ENCODE measurements at places on chromosomes 12 and 14.

DNA sequence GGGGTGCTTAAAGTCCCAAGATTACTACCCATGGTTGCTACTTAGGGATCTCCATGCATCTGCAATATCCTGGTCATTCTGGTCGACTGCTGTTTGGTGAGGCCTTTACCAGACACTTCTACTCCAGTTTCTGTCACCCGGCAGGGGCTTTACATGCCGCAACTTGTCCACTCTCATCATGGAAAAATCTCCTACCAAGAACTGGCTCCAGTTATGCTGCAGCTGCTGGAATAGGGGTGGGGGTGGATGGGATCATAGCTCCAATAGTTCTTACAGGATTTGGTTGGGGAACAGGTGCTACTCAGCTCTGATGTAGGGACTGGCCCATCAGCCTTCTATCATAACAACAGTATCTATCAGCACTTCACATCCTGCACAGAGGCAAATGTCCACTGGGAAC is 51.6 kb downstream of the SPTB start:
- DNase-seq = no peak

DNA sequence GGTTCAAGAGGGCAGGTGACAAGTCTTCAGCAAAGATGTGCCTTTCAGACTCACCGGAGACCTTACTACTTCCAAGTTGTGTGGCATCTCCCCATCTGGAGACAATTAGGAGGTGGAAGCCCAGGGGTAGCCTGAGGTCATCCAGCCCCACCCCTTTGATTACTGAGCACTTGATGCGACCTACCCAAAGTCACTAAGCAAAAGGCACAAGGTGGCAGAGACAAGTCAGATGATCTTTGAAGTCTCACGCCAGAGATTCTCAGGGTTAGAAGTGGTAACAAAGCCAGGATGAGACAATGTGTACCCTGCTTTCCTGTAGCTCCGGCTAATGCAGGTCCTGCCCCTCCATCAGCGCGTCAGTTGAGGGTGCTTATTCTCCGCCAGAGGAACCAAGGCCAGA is 1.4 kb upstream of the FOXN3 start:
- DNase-seq = no peak

- DNase-seq = no peak
These were observed 61.8 kb downstream of the TSPAN9 start for GRCh38 chr12:3138941-3139511.

GRCh38 chr14:59897757-59898383 is 22.1 kb upstream of the LRRC9 start:
- no peak for DNase-seq

- DNase-seq = no peak
These were observed 836 bp downstream of the EVL start for GRCh38 chr14:100065942-100066574.

DNA sequence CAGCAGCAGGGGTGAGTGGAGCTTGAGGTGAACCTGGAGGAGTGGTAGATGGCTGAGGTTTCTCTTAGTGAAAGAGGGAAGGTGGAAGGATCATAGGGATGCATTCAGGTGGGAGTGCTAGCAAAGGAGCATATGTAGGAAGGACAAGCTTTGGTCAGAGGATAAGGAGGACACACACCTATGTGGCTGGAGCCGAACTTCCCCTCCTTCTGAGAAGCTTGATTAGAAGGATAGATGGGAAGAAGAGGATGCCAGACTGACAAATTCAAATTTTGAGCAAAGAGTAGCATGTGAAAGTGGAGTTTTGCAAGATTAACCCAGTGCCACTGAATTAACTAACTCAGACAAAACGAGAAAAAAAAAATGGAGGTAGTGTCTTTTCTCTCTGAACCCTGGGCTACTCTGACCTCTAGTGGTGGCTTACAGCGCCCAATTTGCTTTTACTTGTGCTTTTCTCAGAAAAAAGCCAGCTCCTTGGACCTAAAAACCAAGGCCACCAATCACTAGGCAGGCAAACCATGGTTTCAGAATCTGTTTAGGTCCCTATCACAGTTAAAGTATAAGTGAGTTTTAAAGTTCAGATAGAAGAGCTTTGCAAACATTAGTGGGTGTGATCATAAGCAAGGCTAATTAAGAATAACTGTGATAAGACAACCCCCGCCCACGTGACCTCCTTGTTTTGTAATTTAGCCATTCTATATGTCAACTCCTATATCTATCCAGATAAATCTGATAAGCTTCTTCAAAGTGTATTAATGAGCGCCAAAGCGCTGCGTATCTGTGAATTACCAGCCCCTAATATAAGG is 15.5 kb downstream of the EMP1 start:
- peak; percentile 36 for DNase-seq

DNA sequence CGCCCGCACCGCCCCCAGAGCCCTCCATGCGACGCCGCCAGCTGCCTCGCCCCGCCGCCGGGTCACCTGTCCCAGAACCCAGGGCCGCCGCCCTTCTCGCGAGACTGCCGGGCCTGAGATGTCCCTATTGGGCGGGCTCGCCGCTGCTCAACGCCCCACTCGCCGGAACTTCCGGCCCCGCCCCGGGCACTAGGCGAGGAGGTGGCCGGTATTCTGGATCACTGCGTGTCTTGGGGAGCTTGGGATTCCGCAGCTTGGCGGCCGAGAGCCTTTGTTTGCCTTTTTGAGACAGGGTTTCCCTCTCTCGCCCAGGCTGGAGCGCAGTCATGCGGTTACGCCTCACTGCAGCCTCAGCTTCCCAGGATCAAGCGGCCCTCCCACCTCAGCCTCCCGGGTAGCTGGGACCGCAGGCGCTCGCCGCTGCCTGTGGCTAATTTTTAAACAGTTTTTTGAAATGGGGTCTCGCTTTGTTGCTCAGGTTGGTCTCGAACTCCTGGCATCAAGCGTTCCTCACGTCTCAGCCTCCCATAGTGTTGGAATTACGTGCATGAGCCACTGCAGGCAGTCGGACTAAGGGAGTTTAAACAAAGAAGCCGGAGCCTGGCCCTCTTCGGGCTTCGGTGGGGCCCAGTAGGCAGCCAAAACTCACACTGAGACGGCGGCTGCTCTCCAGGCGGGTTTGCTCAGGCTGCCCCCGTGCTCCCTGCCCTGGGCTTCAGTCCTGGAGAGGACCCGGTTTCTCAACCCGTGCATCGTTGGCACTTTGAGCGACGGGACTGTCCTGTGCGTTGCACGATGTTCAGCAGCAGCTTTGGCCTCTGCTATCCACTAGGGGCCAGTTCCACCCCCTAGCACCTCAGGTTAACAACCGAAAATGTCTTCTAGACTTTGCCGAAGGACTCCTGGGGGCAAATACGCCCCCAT is at the start of gene SLC15A4:
Gene SLC15A4 (minus strand): TSS at position 43 of the 924 bp plus-strand sequence. CDS start 15 bp downstream, at position 28.
- peak; percentile 96 for DNase-seq

DNA sequence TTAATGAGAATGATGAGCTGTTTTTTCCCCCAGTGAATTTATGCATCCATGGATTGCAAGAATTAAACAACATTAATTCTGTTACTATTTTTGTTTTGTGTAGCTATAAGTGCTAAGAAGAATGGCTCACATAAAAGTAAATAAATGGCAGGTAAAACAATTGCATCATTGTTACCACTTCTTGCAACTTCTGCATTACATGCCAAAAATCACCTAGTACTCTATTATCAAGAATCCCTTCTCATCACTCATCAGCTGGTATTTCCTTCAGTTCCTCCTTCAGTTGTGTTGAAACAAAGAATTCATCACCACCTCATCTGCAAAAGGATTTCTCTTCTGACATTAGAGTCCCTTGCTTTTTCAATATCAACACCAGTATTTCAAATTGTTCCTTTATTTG is 773 bp downstream of the A2M start:
- DNase-seq = no peak

- no peak for DNase-seq
These were observed 43.3 kb downstream of the AEBP2 start for GRCh38 chr12:19482551-19483109.

- DNase-seq = no peak
These were observed 25.0 kb downstream of the CREBL2 start for GRCh38 chr12:12636641-12637040.

DNA sequence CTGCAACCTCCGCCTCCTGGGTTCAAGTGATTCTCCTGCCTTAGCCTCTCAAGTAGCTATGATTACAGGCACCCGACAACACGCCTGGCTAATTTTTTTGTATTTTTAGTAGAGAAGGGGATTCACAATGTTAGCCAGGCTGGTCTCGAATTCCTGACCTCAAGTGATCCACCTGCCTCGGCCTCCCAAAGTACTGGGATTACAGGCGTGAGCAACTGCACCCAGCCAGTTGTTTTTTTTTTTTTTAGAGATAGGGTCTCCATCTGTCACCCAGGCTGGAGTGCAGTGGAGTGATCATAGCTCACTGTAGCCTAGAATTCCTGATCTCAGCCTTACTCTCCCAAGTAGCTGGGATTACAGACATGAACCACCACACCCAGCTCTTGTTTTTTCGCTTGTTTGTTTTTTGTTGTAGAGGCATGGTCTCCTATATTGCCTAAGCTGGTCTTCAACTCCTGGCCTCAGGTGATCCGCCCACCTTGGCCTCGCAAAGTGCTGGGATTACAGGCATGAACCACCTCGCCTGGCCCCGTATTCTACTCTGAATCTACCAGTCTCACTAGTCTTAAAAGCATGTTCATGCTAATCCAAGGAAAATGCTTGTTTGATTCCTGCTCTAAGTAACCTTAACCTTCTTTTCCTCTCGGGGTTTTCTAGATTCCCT is 31.7 kb upstream of the STRN3 start:
- DNase-seq = no peak

- DNase-seq = no peak
These were observed 105.6 kb downstream of the SLC25A47 start for GRCh38 chr14:100428727-100429126.

GRCh38 chr12:122836027-122836921 is 1.0 kb downstream of the HIP1R start:
- peak; percentile 85 for DNase-seq

DNA sequence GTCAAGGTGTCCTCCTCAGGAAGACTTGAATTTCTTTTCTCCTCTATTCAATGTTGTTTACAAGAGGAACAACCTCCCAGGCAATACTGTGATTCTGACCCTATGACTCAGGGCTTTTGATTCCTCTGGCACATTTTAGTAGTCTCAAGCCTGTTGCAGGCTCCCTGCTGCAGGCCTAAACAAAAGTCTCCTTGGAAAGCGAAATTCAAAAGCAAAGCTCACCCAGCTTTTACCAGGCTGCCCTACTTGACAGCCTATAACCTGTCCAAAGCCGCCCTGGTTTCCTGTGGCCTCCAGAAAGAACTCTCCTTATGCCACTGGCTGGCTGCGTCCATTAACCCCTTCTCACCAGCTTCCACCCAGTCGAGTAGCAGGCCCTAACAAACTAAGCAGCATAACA is 11.6 kb downstream of the FGD6 start:
- DNase-seq = no peak

- no peak for DNase-seq
These were observed 4.3 kb upstream of the CD63 start for GRCh38 chr12:55733021-55733555.

DNA sequence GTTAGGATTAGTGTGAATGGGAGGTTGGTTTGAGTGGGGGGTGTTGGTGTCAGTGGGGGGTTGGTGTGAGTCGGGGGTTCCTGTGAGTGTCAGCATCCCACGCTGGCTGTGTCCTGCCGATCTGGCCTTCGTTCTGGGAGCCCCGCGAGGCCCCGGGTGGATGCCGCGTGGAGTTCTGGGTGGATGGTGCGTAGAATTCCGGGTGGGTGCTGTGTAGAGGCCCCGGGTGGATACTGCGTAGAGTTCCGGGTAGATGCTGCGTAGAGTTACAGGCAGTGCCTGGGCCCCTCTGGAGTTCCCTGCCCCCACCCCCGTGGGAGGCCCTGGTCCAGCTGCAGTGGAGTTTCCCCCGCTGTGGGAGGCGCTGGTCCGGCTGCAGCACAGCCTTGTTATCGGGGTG is 8.7 kb downstream of the NOC4L start:
- no peak for DNase-seq

- no peak for DNase-seq
These were observed 57.9 kb downstream of the PHETA1 start for GRCh38 chr12:111311011-111311410.

- no peak for DNase-seq
These were observed 335.1 kb downstream of the ACSS3 start for GRCh38 chr12:81412940-81413339.

DNA sequence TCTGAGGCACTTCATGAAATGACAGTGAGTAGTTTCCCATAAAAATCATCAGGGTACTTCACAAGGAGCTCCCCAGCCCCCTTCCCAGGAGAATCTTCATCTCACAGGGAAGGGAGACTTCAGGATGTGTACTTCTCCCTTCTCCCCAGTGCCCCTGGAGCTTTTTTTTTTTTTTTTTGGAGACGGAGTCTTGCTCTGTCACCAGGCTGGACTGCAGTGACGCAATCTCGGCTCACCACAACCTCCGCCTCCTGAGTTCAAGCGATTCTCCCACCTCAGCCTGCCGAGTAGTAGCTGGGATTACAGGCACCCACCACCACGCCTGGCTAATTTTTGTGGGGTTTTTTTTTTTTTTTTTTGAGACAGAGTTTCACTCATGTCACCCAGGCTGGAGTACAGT is 10.4 kb downstream of the ITPK1 start:
- DNase-seq = no peak

DNA sequence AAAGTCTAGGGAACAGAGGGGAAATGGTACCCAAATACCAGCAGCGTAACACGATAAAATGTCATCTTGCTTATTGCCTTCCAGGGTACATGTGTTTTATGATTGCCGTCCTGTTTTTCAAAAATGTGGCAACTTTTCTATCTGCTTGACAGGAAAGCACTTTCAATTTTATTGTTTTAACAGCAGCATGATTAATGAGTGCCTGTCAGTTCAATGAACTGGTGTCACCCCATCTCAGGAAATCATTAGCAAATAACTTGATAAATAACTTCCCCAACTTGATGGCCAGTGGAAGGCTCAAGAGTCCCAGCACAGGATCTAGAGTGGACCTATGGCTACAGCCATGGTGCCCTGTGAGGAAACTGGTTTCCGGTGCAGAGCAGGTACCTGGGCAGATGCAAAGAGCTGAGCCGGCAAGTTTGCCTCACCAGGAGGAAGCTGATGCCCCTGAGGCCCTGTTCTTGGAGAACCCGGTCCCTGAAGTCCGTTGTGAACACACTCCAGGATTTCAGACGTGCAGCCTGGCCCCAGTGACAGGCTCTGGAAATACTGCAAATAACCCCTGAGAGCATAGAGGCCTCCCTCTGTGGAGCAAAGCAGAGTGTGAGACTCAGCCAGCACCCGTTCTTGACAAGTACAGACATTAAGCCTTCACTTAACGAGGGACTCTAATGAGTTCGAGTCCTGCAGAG is 173.5 kb upstream of the SFSWAP start:
- DNase-seq = no peak

DNA sequence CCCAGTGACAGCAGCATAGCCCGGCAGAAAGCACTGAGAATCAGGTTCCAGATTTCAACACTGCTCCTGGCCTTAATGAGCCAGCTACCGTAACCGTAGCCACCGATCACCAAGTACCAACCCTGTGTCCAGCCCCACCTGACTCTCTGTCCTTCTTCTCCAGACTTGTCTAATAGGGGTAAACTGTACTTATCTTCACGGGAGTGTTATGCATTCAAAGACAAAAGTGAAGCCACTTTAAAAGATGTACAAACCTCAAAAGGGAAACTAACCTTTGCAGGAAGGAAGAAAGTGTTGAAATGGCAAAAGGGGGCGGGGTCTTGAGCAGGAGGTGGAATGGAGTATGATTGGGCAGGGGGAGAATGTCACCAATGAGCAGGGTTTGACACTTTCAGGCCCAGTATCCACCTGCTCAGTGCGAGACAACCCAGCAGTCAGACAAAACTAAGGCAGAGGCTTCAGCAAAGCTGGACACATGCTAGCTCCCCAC is 226.1 kb downstream of the CHST11 start:
- DNase-seq = peak; percentile 54

GRCh38 chr12:53190108-53190729 is 9.5 kb upstream of the CSAD start:
- no peak for DNase-seq

- peak; percentile 85 for DNase-seq
These were observed 81.6 kb downstream of the ITPK1 start for GRCh38 chr14:93033983-93034670.
